ENCODE measurements at places on chromosomes 16 and 17.

DNA sequence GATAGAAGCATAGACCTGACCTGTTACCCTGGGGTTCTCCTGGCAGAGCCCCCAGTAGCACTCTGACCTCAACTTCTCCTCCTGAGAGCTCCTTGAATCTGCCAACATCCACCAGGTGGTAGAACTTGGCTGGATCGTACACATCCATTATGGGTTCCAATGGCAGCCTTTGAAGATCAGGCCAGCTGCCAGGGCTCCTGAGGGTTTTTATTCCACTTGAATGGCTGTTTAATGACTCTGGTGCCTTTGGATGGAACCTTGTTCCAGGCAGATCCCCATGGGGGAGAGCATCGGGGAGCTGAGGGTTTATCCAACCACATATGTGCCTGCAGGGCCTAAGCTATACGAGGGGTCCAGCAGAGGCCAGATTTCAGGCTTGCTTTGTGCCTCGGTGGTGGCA, 47.1 kb upstream of the CLEC19A start:
- DNase-seq: no peak

GRCh38 chr16:71666928-71667707, 41.1 kb downstream of the MARVELD3 start:
- DNase-seq: no peak

GRCh38 chr17:51685287-51685909, 425.1 kb downstream of the UTP18 start:
- no peak for DNase-seq

DNA sequence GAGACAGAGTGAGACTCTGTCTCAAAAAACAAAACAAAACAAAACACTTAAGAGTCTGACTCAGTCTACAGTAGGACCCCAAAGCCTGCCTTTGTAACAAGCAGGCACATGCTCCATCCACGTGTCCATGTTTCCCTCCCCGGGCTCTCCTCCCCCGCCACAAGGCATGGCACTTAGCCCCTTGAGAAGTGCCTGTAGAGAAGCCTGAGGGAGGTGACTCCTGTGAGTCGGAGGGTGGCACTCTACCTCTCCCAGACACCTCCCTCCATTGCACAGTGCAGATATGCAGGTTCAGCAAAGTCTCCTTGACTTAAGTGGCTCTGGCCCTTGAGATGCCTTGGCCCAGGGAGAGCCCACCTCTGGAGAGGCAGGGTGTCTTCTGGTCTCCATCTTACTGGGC, 6.8 kb downstream of the FHOD1 start:
- DNase-seq: no peak

GRCh38 chr16:63976345-63976744, 1145.5 kb downstream of the CDH11 start:
- DNase-seq: no peak

GRCh38 chr17:28467456-28468025, 5.9 kb upstream of the SLC13A2 start:
- no peak for DNase-seq

GRCh38 chr16:28910086-28911031, 14.7 kb downstream of the RABEP2 start:
- DNase-seq: no peak

- DNase-seq: no peak
Observed at GRCh38 chr17:38441429-38442061, 13.3 kb downstream of the ARHGAP23 start.
